ENCODE measurements at places on chromosomes 11 and 22.
A peak's percentile ranks its signal among the peaks of the same experiment; 100 is the strongest.

- DNase-seq, result no peak
These were observed 30.1 kb upstream of the SYT13 start for GRCh38 chr11:45316258-45316657.

DNA sequence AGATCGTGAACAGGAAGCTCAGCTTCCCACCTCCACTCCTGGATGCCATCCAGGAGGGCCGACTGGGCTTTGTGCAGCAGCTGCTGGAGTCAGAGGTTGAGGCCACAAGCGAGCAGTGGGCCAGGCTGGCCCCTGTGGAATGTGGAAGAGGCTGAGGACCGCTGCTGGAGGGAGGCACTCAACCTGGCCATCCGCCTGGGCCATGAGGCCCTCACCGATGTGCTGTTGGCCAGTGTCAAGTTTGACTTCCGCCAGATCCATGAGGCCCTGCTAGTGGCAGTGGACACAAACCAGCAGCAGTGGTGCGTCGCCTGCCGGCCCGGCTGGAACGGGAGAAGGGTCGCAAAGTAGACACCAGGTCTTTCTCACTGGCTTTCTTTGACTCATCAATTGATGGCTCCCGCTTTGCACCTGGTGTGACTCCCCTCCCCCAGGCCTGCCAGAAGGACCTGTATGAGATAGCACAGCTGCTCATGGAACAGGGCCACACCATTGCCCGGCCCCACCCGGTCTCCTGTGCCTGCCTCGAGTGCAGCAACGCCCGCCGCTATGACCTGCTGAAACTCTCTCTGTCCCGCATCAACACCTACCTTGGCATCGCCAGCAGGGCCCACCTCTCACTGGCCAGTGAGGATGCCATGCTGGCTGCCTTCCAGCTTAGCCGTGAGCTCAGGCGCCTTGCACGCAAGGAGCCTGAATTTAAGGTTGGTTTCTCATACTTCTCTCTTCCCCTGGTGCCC, 24.9 kb downstream of the ART5 start:
- no peak for DNase-seq

DNA sequence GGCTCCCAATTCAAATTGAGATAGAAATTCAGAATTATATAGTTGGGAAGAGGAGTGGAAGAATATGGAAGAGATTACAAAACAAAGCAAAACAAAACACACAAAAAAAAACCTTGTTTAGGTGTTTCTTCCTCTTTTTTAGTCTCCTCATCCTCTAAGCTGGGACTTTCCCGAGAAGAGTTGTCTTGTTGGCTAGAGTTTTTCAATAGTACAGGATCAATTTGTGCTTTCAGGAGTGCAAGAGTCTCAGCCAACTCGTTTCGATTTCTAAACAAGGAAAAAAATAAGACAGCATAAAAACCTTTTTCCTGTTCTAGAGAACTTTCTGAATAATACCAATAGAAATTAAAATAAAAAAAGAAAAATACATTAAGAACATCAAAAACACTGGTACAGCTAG, 87.8 kb upstream of the CLNS1A start:
- DNase-seq, result no peak

DNA sequence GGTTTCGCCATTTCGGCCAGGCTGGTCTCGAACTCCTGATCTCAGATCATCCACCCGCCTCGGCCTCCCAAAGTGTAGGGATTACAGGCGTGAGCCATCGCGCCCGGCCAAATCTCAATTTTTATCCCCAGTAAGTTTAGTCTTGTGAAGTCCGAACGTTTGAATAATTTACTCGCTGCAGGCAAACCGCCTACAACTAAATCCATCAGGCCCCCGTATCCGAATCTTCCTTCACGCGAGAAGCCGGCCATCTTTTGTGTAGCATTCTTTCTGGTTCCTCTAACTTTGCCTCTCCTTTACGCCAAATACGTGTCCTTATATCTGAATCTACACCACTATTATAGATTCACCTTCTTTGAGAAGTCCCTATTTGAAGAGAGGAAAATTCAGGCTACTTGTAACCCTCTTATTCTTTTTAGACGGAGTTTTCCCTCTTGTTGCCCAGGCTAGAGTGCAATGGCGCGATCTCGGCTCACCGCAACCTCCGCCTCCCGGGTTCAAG, 581 bp upstream of the EIF3L start:
- no peak for DNase-seq

DNA sequence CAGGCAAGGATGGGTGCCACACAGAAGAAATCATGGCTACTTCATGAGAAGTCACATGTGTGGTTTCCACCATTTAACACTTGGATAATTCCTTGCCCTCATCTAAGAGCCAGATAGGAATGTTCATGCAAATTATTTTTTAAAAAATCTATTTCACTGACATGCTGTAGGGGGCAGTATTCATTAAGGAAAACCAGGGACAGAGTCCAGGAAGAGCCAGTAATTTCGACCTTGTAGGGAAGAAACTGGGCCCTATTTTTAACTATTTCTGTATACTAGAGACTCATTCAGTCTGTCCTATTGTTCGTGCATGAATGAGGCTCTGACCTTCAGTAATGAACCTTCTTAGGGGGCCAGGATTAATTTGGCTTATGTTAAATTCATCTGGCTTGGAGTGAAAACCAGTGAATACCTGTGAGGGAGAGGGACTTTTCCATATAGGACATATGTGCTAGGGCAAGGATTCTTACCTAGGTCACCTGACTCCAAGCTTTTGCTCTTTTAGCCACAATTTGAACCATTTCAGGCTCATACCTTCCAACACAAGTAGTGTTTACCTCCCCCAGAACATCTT, 192.7 kb downstream of the NAV2 start:
- DNase-seq, result no peak

- DNase-seq, result no peak
These were observed 745.1 kb downstream of the DLG2 start for GRCh38 chr11:84882056-84882455.

DNA sequence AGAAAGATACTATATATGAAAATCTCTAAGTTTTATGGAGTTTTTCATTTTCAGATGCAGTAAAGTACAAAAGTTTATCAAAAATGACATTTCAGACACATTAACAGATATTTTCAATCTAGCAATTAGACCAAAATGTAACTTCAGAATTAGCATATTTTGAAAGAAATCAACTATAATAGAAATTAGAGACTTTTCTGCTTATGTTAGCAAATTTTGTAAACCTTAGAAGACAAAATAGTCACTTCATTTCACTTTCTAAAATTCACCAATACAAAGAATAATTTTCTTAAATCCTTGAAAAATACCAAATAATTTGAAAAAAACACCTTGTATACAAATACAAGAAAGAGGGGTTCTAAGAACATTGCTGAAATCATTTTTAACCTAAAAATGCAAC, 135.8 kb upstream of the FIBIN start:
- no peak for DNase-seq

GRCh38 chr22:48555606-48556005, 1272.1 kb downstream of the BRD1 start:
- no peak for DNase-seq

DNA sequence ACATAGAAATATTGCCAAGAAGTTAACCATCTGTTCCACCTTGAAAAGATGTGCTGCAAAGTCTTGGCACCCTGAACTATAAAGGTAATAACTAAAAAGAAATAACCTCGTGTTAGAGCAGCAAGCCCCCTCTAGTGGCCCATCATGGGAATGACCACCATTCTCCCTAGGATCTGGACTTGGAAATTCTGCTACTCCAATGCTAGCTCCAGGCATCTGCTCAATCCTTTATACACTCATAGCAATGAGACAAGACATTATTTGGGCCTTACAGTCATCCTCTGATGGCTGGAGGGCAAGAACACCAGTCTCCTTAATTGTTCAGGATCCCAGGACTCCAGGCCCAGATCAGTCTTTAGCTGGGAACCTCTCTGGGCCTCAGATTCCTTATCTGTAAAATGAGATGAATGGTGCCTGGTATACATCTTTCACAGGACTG, 76.0 kb downstream of the CWC15 start:
- peak; percentile 28 for DNase-seq

DNA sequence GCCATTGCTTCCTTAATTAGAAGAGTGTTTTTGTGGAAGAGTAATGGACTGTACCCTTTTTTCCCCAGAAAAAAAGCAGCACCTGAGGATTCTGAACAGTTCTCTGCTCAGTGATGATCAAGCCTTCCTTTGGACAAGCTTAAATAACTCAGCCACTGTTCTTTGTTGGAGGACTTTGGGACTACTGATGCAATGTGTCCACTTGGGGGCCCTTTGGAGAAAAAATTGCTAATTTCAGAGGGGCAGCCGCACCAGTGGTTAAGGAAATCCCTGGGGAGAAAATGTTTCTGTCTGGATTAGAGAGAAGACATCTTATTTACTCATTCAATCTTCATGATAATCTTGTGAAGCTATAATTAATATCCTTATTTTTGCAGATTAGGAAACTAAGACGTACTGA, 5.3 kb upstream of the KMT2A start:
- no peak for DNase-seq

GRCh38 chr11:57514538-57515331, 767 bp downstream of the SLC43A1 start:
- peak; percentile 48 for DNase-seq

GRCh38 chr11:86395061-86395551, 20.4 kb downstream of the CCDC81 start:
- DNase-seq, result no peak

DNA sequence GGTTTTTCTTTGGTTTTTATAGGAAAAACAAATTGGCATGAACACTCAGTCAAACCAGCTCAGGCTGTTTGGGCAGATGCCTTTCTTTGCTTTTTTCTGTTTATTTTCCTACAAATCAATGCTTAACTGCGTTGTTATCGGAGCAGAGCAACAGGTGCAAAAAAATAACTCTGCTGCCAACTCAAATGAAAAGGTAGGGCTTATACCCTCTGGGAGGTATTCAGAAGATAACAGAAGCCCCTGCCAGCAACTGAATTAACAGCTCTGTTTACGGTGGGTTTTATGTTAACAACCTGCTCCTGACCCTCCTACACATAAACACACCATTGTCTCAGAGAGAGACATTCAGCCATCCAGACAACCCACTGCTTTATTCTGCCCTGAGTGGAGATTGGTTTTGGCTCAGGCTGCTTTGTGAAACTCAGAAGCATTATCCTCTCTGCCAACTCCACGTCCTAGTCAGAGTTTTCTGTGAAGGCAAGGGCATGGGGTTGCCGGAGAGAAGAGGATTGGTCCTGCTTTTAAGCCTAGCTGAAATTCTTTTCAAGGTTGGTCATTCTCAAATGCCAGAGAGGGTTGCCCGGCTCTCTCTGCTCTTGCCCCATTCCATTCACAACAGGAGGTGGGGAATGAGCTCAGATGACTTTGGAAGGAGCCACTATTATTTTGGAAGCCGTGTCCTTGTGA, 11.4 kb downstream of the EHF start:
- no peak for DNase-seq

GRCh38 chr11:98003606-98004371, 1017.0 kb upstream of the CNTN5 start:
- DNase-seq, result no peak

- no peak for DNase-seq
These were observed 137.8 kb downstream of the DBX1 start for GRCh38 chr11:20022363-20023081.

- DNase-seq, result no peak
These were observed 18.8 kb upstream of the USP47 start for GRCh38 chr11:11822946-11823345.

GRCh38 chr11:325796-326591, 5.3 kb upstream of the IFITM3 start:
- DNase-seq, result no peak

DNA sequence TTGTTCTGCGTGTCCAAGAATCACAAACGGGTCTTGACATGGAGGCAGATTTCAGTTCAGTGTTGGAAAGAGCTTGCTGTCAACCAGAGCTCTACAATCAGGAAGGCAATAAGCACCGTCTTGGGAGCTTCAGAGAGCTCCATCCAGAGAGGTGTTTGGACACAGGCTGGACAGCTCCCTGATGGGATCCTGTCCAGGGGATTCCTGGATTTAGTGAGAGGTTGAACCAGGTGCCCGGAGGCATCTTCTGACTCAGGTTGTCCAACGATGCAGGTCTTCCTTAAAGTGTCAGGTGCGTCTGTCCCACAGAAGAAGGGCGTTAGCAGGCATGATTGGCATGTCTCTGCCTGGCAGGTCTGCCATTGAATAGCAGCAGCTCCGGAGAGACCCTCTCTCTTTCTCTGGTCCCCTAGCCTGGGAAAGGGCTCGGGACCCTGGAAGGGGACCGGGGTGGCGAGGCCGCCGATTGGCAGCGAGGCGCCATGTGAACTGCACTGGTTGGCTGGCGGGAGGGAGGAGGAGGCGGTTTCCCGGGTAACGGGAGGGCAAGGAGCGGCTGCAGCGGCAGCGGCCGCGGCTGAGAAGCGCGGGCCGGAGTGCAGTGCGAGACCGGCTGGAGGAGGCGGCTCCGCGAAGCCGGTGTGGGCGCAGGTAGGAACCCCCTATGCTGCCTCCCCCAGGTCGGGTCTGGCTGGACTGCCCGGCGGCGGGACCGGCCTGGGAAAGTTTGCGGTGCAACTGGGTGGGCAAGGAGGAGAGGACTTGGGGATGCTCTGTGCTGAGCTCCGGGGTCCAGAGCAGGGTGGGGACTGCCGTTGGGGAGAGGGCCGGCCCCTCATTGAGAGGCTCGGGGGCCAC, 104.1 kb upstream of the E2F8 start:
- DNase-seq, result no peak

DNA sequence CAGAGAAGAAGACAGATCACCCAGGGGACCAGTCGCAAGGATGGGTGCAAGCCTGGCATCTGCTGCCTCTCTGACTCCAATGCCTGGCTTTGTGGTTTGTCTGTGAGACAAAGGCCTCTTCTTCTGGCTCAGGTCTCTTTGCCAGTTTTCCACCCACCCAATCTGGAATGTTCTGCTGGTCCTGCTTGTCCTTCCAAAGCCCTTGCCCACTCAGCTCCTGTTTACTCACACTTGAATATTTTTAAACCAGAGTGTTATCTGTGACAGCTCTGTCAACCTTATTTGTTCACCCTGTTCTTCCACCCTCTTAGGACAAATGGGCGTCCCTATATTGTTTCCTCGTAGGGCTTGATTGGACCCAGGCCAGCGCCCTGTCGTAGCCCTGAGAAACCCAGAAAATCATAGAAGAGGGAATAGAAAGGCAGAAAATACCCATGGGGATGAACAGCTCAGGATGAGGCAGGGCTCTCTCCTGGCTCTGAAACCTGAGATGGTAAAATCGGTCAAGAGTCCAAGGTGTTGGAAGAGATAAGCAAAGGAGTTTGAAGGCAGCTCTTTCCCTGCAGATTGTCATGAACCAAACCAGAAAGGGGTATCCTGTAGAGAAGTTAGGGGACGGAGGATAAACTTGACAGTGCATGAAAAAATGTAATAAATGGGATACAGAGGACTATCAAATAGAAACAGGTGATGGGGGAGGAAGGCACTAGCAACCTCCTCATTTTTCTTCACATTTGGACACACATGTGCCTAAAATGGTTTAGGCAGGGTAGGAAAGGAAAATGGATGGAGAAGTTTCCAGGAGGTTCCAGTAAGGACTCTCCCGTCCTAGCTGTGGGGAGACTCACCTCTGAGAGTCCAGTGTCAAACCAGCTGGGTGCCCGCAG, 651 bp downstream of the CRYAB start:
- DNase-seq, result no peak

DNA sequence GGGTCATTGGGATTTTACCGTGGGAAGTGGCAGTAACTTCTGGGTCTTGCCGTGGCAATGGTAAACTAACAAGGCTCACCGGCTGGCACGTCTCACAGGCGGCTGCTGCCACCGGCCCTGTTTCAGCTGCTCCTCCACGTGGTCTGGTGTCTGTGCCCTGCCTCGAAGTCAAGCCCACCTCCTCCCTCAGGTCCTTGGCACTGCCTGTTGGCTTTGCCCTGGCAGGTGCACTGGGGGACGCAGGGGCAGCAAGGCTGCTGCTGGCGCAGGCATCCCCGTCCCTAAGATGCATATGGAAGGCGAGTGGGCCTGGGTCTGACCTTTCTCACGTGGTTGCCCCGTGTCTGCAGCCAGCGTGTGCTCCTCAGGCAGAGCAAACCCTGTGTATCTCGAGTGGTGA, 783.6 kb downstream of the BRD1 start:
- DNase-seq, result no peak

- no peak for DNase-seq
These were observed 916.5 kb upstream of the FAT3 start for GRCh38 chr11:91308069-91308468.

Measured in activated CD4-positive, alpha-beta T cell treated with anti-CD3 and anti-CD28 coated beads for 24 hours (primary cell).